ENCODE measurements at places on chromosomes 3 and 15.

- DNase-seq = no peak
Observed at GRCh38 chr3:43792904-43793303, 102.2 kb downstream of the ABHD5 start.

DNA sequence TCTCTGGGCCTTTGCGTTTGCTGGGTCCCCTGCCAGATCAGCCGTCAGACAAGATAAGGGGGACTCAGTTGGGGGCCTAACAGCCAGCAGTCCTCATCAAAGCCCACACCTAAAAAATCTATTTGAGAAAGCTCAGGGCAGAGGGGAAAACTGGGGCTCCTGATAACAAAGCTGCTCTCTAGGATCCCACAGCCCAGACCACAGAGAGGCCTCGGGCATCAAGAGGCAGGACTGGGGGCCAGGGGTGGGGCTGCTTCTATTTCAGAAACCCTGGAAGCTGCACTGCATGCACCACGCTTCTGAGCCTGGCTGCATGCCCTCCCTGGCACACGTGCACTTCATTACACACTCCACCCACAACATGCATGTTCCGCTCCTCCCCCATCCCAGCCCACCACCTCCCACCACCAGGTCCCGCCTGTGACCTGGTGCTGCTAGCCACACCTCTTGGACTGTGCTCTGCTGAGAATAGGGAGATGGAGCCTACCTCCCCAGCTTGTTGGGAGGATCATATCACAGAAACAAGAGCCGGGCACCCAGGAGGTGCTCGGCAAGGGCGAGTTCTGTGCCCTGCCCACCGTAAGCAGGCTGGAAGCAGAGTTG is 26.6 kb downstream of the FBLN2 start:
- peak; percentile 40 for DNase-seq

DNA sequence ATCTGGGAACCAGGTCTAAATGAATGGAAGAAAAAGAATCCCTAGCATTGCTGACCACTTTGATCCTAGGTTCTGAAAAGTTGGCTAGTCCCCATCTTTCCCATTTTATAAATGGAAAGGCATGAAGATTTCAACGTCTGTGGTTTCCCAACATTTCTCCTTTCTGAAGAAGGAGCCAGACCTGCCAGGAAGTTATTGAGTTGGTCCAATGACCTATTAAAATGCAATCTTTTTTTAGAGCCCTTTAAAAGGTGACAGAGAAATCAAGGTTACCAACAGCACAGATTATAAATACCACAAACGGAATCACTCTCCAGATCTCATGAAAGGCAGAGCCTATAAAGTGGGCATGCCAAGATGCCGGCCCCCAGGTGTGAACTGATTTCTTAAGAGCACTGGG is 505.6 kb upstream of the THBS1 start:
- no peak for DNase-seq

DNA sequence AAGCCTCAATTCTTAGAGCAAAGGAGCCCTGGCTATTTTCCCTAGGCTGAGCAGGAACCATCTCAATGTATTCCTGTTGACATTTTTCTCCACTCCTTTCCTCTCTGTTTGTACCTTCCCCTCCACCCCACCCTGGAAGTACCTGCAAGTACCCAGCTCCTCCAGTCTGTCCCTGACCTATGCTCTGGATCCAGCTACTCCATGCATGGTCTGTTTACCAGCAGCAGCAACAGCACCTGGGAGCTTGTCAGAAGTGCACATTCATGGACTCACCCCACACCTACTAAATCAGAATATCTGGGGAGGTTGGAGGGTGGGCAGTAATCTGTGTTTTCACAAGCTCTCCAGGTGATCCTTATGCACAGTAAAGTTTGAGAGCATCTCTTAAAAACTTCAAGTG is 240.7 kb upstream of the UMPS start:
- DNase-seq = no peak

DNA sequence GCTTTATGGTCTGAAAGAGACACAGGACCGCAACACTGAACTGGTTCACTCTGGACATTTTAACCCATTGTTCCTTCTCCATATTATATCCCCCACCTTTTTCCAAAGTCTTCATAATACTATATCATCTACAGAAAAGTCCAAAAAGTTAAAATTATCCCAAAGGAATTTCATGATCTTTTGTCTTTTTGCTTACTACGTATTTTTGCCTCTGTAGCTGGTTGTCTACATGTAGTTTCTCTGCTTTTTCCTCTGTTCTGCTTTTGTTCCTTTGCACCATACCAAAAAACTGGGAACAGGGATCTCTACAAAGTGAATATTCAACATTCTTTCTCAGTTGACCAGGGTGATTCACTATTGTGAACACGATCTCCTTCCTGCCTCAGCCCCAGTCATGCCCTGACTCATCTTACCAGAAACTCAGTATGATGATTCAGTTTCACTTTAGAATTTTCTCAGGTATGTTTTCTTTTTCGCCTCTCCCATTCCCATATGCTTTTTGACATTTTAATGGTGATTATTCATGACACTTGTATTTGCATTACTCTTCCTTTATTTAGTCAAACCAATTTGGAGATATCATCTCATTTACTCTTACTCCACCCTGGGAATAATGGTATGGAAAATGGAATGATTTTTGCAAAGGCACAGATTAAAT is 14.5 kb downstream of the EMC4 start:
- DNase-seq = no peak

DNA sequence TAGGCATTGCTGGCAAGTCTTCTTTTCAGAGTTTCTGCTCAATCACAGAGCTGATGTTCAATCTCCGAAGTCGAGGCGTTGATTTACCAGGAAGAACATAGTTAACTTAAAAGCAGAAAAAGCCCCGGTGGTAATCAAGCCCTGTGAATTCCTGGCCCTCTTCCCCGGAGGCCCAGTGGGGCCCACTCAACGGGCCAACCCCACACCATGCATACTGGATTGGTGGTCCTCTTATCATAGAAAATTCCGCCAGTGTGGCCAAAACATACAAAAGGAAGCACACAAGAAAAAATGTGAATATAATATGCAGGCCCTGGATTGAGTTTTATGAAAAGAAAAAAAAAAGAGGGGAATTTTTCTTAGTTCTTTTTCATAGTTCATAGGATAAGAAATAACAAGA is 873.0 kb upstream of the NR2F2 start:
- DNase-seq = no peak

DNA sequence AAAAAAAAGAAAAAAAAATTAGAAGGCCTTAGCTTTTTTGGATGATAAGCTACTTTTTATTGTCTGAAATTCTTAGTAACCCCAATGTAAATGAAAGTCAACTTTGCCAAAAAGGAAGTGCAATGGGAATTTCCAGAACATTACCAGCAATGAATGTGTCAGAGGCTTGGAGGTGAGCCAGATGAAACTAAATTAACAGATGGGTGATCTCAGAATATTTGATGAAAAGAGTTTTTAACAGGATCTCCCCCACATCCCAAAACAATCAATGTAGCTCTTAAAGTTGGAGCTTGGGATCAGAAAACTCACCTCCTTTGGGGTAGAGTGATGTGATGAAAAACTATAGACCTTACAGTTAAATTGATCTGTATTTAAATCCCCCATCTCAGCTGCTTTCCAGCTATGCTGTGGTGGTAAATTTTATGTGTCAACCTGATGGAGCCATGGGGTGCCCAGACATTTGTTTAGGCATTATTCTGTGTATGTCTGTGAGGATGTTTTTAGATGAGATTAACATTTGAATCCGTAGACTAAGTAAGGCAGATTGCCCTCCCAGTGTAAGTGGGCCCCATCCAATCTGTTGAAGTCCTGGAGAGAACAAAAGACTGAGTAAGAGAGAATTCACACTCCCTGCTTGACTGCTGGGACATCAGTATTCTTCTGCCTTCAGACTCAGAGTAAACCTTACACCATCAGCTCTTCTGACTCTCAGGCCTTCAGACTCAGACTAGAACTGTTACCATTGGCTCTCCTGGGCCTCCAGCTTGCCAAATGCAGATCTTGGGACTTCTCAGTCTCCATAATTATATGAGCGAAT is 84.3 kb upstream of the TNFSF10 start:
- DNase-seq = peak; percentile 44

All from renal pelvis (tissue), 12 donors.